ENCODE measurements at places on chromosomes 1 and 21.

DNA sequence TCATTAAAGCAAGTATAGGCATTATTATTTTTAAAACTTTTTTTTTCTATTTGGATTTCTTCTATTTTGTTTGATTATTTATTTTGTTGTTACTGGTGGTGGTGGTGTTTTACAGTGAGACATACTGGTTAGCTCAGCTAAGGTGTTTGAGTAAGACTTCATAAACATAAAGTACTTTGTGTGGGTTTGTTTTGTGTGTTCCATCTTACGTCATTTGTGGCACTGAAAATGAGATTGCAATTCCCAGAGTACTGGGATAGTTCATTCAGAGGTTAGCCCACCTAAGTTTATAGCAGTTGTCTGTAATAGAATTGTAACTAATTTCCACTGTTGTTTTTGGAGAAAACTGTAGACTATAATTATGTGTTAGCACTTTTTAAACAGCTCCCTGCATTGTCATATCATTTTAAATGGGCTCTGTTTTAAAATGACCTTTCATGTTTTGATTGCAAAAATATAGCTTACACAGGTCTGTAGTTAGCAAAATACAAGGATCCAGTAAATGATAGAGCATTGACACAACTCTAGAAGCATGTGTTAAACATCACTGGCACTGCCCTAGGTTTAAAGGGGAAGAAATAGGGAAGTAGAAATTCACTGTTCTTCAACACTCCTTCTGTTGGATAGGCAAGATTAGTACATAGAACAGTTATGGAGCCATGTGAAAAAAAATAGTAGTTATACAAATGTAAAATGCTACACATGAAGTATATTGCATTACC, 171.7 kb downstream of the NFIA start:
- no peak for DNase-seq

GRCh38 chr1:194717334-194717733, 1530.9 kb upstream of the B3GALT2 start:
- no peak for DNase-seq

DNA sequence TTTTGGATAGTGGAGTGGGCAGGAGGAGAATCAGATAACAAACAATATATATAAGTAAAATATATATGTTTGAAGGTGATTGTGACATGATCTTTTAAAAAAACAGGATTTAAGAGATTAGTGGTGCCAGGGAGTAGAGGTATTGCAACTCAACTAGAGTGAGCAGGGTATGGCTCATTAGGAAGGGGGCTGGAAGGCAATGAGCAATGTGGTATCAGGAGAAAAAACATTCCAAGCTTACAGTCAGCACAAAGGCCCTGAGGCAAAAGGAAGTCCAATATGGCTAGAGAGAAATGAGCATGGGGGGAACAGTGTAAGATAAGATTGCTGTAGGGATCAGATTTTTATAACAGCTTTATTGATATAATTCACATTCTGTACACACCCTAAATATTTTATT, 5.3 kb upstream of the GADD45A start:
- DNase-seq = no peak

GRCh38 chr1:26359981-26360806, 6.3 kb upstream of the CRYBG2 start:
- DNase-seq = no peak

GRCh38 chr21:41993744-41994143, 16.4 kb downstream of the ZBTB21 start:
- DNase-seq = no peak

DNA sequence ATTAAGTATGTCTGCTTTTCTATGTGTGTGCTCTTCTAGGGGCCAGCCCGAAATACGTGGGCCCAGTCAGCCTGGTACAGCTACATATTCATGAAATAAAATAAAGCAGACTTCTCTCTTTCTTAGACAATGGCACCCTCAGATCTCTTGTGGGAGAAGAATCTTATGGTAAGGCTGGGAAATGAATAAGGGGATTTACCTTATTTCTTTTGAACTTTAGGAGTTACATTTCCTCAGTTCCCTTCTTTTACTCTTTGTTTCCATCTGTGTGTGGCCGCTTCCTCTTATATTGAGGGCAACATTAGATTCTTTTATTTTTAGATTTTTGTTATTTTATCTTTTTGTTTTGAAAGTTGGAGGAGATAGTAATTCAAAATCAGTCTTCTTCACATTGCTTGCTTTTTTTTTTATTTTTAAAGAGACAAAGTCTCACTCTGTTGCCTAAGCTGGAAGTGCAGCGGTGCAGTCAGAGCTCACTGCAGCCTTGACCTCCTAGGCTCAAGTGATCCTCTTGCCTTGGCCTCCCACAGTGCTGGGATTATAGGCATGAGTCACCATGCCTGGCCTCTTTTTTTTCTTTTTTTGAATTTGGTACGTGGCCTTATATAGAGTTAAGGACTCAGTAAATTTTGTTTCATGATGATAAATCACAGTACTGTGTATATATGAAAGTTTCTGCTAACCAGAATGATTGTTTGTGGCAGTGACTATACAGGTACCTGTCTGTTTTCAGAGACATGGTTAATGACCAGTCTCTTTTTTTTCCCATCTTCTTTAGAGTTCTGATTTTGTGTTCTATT, 9.1 kb downstream of the LAMC1 start:
- no peak for DNase-seq

DNA sequence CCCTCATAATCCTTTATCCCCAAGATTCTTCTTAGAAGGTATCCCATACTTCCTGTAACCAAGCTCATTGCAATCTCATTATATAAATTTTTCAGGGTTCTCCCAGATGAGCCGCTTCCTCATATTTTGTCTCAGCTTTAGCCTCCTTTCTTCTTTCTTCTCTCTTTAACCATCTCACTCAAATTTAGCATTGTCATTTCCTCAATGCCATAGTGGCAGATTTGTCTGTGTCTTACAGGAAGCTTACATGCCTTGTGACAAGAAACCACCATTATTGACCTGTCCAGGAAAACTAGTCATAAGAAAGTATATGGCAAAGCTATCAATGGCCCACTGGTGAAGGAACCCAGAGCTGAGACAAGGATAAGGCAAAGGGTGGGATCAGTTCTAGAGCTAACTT, 6.0 kb upstream of the FCRL2 start:
- no peak for DNase-seq

DNA sequence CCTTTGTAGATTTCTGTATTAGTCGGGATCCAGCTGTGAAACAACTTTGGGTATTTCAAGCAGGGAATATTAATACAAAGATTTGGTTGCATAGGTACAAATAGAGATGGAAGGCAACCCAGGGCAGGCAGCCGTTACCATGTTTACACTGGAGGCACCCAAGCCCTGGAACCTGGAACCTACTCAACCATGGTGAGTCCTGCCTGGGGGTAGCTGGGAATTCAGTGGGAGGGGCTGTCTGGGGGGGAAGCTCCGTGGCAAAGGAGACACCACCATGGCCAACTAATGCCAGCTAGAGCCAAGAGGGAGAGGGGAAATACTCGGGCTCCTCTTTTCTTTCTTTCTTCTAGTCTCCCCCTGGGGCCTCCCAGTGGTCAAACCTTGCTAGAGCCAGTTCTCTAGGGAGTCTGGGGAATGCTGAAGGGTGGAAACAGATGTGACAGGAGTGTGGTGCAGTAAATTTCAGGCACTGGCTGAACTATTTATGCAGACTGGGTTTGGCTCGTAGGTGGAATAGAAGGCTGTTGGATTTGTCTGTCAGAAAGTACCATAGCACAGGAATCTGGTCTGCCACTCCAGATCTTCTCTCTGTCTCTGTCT, 91.9 kb upstream of the CACNA1E start:
- no peak for DNase-seq

GRCh38 chr1:246145900-246146299, 361.2 kb downstream of the SMYD3 start:
- no peak for DNase-seq

DNA sequence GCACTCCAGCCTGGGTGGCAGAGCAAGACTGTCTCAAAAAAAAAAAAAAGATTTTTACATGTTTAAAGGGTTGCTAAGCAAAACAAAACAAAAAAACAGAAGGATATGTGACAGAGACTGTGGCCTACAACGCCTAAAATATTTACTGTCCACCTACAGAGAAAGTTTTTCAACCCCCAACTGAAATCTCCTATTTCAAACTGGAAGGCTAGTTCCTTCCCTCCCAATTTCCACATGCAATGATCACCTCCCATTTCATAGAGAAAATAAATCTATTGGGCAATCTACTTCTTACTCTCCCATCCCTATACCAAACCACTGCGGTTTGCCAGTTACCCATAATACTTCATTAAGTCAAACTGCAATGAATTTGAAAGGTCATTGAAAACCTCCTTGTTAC, 74.2 kb downstream of the ST3GAL3 start:
- DNase-seq = no peak

GRCh38 chr1:117627546-117628130, 21.8 kb downstream of the TENT5C start:
- DNase-seq = no peak

GRCh38 chr1:53551428-53551995, 92.3 kb downstream of the DMRTB1 start:
- no peak for DNase-seq

DNA sequence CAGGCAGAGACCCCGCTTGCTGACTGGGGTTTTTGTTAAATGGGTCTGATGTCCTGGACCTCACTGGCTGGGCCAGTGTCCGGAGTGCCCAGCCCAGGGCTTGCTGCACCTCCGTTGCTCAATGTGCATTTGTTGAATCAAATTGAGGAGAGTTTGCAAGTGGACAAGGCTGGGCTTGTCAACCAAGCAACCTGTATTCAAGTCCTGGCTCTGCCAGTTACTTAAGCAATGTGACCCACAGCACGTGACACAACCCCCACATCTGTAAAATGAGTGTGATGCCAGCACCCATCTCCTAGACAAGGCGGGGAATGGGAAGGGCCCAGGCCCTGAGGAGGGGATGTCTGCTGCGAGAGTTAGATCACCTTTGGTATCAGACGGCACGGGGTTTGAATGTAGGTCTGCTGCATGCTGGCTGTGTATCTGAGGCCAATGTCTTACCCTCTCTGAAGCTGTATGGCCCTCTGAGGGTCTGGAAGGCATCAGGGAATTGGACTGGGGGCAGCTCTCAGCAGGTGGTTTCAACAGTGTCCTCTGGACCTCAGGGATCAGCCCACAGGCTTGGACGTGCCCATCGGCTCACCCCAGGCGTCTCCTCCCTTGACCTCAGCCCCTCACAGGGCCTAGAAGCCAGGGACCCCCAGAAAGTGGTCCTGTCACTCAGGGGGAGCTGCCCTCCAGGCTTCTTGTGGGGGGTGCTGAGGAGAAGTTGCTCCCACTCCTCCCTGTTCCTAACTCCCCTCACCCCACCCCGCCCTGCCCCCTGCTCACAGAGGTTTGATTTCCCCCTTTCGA, 51.0 kb upstream of the RUNX3 start:
- no peak for DNase-seq

DNA sequence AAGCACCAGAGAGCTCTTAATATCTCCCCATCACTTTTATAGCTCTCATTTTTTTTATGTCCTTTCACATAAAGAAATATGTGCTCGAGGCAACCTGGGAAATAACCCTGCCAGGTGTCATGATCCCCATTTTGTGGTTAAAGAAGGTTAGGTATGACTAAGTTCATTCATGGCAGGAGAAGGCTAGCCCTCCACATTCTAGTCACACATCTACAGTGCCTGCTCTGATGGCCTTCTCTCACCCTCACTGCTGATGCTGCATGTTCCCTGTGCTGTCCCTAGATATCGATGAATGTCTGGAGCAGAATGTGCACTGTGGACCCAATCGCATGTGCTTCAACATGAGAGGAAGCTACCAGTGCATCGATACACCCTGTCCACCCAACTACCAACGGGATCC, 187.5 kb downstream of the TPR start:
- DNase-seq = no peak

DNA sequence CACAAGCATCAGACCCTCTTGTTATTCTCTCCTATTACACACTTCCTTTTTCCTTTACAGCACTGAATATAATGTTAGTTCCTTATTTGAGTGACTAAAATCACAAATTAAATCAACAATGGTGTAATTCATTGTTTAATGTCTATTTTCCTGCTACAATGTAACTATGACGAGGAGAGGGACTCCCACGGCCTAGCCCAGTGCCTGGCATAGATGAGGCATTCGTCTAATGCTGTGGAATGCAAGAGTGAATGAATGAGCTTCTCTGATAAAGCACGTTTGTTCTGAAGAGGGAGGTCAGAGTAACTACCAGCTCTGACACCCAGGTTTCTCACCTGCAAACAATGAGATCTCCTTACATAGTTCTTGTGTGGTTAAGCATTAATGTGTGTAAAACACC, 479.4 kb downstream of the OMA1 start:
- DNase-seq = no peak

DNA sequence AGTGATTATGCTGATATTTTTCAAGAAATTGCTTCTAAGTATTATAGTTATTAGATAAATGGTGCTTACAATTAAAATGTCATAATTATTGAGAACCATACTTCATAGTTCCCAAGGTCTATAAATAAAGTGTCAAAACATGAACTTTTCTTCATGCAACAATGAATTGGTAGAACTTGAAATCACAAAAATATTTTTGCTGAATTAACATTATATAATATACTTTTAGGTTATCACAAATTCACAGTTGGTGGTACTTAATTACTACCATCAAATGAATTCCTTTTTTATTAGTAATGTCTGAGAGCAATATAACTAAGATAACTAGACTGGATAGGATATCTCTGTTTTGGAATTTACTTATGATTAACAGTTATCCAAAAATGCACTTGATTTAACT, 4.7 kb downstream of the DNM3 start:
- no peak for DNase-seq

- no peak for DNase-seq
Measured at GRCh38 chr1:244138399-244138798, 87.3 kb downstream of the ZBTB18 start.

- no peak for DNase-seq
Measured at GRCh38 chr1:233012021-233012420, 61.6 kb downstream of the NTPCR start.

GRCh38 chr1:13813398-13814012, 113.5 kb downstream of the PRDM2 start:
- peak; percentile 15 for DNase-seq

- DNase-seq = no peak
Measured at GRCh38 chr1:7121622-7121988, 336.4 kb downstream of the CAMTA1 start.

- no peak for DNase-seq
Measured at GRCh38 chr1:91637539-91637994, 136.9 kb downstream of the CDC7 start.

GRCh38 chr1:23215751-23216449, 1.4 kb downstream of the HTR1D start:
- no peak for DNase-seq

GRCh38 chr1:211420389-211420788, 71.6 kb downstream of the RD3 start:
- no peak for DNase-seq

GRCh38 chr1:150563340-150564038, 14.3 kb downstream of the ADAMTSL4 start:
- DNase-seq = no peak
